ENCODE measurements at places on chromosomes 5 and 9.

GRCh38 chr5:178247481-178248456, 15.2 kb upstream of the PHYKPL start:
- no peak overlapping the region for H3K4me3 ChIP-seq
- H3K27ac ChIP-seq, result peak overlapping the region; percentile 56
- peaks cover 2% of the 10 kb centered on the region for H3K36me3 ChIP-seq
- H3K27me3 ChIP-seq, result no peaks in the 10 kb centered on the region
- DNase-seq, result peak; percentile 22

- no peak overlapping the region for H3K27ac ChIP-seq
- no peak for DNase-seq
- no peak overlapping the region for H3K4me3 ChIP-seq
- peaks cover 3% of the 10 kb centered on the region for H3K36me3 ChIP-seq
These were observed 233.8 kb upstream of the FBXL7 start for GRCh38 chr5:15266229-15266628.

GRCh38 chr5:1322036-1322900, 22.6 kb downstream of the CLPTM1L start:
- H3K27me3 ChIP-seq, result no peaks in the 10 kb centered on the region
- H3K4me1 ChIP-seq, result peaks cover 20% of the 10 kb centered on the region
- H3K36me3 ChIP-seq, result peaks cover 64% of the 10 kb centered on the region
- H3K4me3 ChIP-seq, result no peak overlapping the region
- H3K27ac ChIP-seq, result peak overlapping the region; percentile 57
- no peak for DNase-seq

- H3K36me3 ChIP-seq, result no peaks in the 10 kb centered on the region
- no peak for DNase-seq
- H3K4me1 ChIP-seq, result no peaks in the 10 kb centered on the region
- no peak overlapping the region for H3K27ac ChIP-seq
These were observed 63.4 kb upstream of the RNU6ATAC start for GRCh38 chr9:134227451-134228411.
